ENCODE measurements at places on chromosomes 3 and 15.

DNA sequence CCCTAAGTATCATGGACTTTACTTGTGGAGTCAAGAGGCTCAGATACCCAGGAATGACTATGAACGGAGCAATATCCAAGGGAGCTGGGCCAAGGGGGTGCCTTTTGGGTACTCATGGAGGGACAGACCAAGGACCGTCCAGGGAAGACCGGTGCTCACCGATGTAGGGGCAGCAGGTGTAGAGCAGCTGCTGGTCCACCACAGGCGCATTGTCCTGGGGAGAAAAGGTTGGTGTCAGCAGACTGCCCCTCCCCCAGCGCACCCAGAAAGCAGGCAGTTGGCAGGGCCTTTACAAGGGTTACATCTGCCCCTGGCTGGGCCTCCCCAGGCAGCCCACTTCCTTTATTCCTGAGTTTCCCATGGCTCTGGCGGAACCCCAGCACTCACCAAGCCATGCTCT is 7.5 kb downstream of the CDAN1 start:
- H3K4me1 ChIP-seq = peaks cover 5% of the 10 kb centered on the region
- H3K27me3 ChIP-seq = no peaks in the 10 kb centered on the region
- H3K27ac ChIP-seq = no peak overlapping the region
- DNase-seq = no peak
- no peak overlapping the region for H3K4me3 ChIP-seq

GRCh38 chr3:12444582-12445471 is 39.5 kb upstream of the TSEN2 start:
- no peak for DNase-seq
- no peaks in the 10 kb centered on the region for H3K4me1 ChIP-seq
- no peak overlapping the region for H3K4me3 ChIP-seq
- no peaks in the 10 kb centered on the region for H3K27me3 ChIP-seq

DNA sequence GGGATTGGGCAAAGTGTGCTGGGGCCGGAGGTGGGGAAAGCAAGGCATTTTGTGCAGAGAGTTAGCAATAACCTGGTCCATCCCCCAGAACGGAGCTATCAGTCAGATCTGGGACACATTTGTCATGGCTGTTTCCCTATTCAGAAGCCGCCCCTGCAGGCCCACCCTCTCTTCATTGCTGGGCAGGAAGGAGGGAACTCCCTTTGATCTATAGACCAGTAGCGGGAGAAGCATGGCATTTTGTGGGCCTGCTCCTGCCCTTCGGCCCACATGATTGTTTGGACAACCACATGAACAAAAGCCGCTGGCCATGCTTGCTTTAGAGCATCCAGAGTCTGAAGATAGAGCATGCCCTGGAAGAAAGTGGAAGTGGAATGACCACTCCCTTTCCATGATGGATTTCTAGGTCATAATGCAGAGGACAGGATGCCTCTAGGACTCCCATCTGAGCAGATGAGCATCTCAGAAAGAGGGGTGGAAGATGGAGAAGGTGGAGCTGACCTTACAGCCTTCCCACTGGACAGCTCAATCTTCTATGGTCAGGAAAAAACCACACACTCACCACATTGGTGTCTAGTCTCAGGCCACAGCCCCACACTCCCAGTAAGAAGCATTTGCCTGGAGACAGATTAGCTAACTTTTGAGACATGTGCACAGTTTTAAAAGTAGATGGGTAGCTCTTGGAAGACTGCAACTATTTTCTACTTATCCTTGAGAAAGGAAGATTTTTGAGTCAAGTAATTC is 11.9 kb upstream of the LRTM1 start:
- no peaks in the 10 kb centered on the region for H3K36me3 ChIP-seq
- peaks cover 8% of the 10 kb centered on the region for H3K27me3 ChIP-seq
- H3K4me1 ChIP-seq = no peaks in the 10 kb centered on the region
- DNase-seq = no peak

- H3K27me3 ChIP-seq = no peaks in the 10 kb centered on the region
- H3K4me1 ChIP-seq = no peaks in the 10 kb centered on the region
- no peak overlapping the region for H3K4me3 ChIP-seq
- H3K36me3 ChIP-seq = no peaks in the 10 kb centered on the region
- no peak for DNase-seq
- H3K27ac ChIP-seq = no peak overlapping the region
These were observed 94.9 kb downstream of the BCHE start for GRCh38 chr3:165742351-165742750.

- H3K4me3 ChIP-seq = no peak overlapping the region
- no peak overlapping the region for H3K27ac ChIP-seq
- H3K4me1 ChIP-seq = no peaks in the 10 kb centered on the region
- peaks cover 15% of the 10 kb centered on the region for H3K36me3 ChIP-seq
These were observed 58.8 kb downstream of the RNF13 start for GRCh38 chr3:149871855-149872254.

- H3K27ac ChIP-seq = no peak overlapping the region
- peaks cover 7% of the 10 kb centered on the region for H3K27me3 ChIP-seq
- DNase-seq = no peak
- H3K36me3 ChIP-seq = no peaks in the 10 kb centered on the region
- H3K4me1 ChIP-seq = no peaks in the 10 kb centered on the region
These were observed 57.0 kb downstream of the BOC start for GRCh38 chr3:113268311-113268710.

- H3K27ac ChIP-seq = no peak overlapping the region
- no peaks in the 10 kb centered on the region for H3K27me3 ChIP-seq
- DNase-seq = no peak
- H3K4me3 ChIP-seq = no peak overlapping the region
These were observed 289.4 kb downstream of the RYR3 start for GRCh38 chr15:33600212-33600611.

DNA sequence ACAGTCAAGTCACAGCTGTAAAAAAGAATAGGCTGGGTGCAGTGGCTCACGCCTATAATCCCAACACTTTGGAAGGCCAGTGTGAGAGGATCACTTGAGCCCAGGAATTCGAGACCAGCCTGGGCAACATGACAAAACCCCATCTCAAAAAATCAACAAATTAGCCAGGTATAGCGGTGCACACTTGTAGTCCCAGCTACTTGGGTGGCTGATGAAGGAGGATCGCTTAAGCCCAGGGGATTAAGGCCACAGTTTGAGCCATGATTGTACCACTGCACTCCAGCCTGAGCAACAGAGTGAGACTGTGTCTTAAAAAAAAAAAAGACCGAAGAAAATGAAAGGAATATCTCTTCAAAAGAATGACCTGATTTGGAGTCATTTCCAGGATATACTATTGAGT is 6.6 kb downstream of the HERC1 start:
- no peaks in the 10 kb centered on the region for H3K27me3 ChIP-seq
- H3K36me3 ChIP-seq = no peaks in the 10 kb centered on the region
- no peak overlapping the region for H3K4me3 ChIP-seq

Measured in DND-41 (cell line).